Body of pancreas (tissue), 4 donors: ENCODE measurements at places on chromosomes 7 and 10. TPM values are rescaled to one million over a fixed set of nuclear protein-coding genes. Genes with fewer than 3 reads are reported as not detected.

- DNase-seq: no peak
These were observed 27.1 kb downstream of the TNRC18 start for GRCh38 chr7:5396542-5396941.

DNA sequence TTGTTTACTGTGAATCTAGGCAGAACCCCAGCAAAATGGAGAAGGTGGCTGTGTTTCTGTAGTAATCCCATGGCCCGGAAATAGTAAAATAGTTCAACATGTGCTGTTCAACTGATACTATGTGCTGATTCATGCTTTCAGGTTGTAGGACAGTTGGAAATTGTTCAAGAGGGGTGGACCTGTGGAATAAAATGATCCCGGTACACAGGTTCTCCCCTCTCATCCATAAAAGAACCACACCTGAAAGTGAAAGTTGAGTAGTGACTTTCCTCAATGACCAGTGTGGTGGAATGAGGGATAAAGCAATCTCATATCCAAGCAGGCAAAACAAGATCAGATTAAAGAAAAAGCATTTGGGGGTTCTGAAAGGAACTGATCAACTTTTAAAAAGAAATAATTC is 177.1 kb downstream of the POU6F2 start:
- no peak for DNase-seq

ALDH18A1 gene
- 38.9 TPM for total RNA-seq

DNA sequence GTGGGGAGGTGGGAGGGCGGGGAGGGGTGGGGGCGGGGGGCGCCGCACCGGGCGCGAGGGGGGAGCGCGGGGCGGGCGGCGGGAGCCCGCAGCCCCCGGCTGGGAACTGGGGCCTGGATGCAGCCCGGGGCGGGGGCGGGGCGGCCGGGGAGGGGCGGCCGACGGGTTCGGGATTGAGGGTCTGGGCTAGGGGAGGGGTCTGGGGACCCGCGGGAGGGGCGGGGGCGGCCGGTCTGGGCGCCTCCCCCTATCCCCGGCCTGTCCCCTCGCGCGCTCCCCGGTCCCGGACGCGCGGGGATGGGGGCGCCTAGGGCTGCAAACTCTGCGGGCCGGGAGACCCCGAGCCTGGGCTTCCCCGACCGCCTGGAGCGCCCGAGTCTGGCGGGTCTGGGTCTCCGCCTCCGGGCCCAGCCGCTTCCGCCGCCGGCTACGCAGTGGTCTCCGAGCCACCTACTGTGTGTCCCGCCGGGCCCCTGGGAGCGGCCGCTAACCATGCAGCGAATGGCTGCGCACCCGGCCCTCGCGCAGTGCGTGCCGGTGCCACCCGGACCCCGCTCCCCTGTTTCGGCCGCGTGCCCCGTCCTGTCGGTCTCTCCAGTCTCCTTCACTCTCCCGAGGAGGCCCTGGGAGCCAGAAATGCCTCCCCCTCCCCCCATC is 375 bp upstream of the FGF8 start:
- DNase-seq: no peak

GRCh38 chr7:5667391-5667790 is 114.1 kb downstream of the RNF216 start:
- DNase-seq: no peak

SUGCT gene
- total RNA-seq: 0.78 TPM

- DNase-seq: no peak
These were observed 534.7 kb downstream of the NRG3 start for GRCh38 chr10:82409671-82410070.

CYP2C9 gene
- total RNA-seq: not detected

GRCh38 chr7:119522263-119522662 is 750.7 kb upstream of the KCND2 start:
- no peak for DNase-seq

DNA sequence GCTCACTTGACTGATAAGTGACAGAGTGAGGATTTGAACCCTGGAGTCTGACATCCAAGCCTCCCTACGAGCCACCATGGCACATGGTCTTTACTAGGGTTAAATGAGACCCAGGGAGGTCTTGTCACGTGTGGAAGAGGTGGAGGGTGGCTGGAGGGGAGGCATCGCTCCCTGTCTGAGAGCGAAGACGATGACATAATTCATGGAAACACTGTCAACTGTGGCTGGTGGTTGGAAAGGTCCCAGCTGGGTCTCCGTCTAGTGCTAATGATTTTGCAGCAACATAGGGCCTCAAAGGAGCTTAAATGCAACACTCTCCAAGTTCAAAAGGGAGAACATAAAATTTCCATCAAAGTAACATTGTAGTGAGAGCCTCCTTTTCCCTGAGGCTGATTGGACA is 99.9 kb upstream of the BAIAP2L1 start:
- DNase-seq: no peak
